ENCODE measurements at places on chromosomes 16 and 17.

DNA sequence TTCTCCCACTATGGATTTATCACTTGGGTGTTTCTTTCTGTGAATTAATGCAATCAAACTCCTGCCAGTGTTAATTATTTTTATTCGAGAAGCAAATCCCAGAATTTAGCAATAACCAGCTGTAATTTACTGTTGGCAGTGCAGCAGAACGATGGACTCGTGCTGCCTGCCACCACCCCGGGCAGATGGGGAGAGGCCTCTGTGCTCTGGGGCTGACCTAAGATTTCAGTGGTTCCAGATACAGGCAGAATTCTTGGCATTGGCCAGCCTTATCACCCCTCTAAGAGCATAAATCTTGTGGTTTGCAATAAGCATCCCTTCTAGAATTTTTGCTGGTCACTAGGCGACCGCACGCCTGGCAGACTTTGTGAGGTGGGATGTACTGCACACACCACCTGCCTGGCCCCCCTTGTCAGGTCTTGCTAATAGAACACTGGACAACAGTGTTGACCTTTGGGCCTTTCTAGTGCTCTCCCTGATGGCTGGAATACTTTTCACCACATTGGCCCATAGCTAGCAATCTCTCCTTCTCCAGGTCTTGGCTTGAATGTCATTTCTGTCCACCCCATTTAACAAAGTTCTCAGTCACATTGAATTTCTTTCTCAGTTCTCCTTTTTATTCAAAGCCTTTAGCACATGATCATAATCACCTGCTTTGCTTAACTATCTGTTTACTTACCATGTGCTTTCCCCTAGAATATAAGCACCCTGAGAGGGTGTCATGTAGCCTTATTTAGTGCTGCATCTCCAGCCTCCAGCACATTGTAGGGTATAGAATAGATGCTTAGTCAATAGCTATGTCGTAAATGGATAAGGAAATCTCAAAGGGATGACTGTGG, 122.1 kb upstream of the DYNLRB2 start:
- DNase-seq, result no peak

DNA sequence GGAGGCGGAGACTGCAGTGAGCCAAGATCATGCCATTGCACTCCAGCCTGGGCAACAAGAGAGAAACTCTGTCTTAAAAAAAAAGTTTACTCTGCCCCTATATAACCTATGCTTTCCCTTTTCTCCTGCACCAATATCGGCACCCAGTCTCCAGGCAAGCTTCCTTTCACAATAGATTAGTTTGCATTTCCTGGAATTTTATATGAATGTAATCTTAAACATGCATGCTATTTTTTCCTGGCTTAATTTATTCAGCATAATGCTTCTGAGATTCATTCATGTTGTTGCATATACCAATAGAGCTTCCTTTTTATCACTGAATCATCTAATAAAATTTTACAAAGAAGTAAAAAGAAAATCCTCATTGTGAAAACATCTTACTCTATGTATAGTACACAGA, 59.4 kb downstream of the USP32 start:
- DNase-seq, result no peak

DNA sequence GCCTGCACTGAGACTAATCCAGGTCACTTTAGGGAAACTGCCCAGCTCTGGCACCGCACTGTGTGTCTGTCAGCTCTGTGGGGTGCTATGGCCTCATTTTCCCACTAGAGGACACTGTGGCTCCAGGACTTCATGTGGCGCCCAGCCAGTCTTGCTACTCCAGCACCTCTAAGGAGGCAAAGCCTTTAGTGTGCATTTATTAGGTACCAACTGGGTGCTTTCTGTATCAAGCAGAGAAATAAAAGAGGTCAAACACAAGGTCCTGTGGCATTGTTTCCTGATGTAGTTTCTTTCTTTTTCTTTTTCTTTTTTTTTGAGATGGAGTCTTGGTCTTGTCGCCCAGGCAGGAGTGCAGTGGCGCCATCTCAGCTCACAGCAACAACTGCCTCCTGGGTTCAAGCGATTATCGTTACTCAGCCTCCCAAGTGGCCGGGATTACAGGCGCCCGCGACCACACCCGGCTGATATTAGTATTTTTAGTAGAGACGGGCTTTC, 12.5 kb upstream of the RHBDL3 start:
- DNase-seq, result peak; percentile 35

GRCh38 chr16:14013145-14013570, 58.0 kb upstream of the MRTFB start:
- DNase-seq, result no peak

- DNase-seq, result no peak
These were observed 43.0 kb upstream of the TANGO6 start for GRCh38 chr16:68800257-68800875.

DNA sequence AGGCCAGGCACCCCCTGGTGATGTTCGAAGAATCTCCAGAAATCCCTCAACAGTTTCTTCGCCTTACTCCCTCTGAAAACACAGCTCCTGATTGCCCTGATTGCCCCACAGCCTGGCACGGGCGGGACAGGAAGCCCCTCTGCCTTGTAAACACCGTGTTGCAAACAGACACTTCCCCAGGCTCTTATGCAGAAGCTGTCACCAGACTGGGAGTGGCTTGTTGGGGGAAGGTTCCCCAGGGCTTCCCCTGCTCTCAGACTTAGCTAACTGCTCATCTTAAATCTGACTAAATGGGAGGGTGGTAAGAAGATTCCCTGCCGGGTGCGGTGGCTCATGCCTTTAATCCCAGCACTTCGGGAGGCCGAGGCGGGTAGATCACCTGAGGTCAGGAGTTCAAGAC, 11.2 kb downstream of the PIK3R5 start:
- no peak for DNase-seq

DNA sequence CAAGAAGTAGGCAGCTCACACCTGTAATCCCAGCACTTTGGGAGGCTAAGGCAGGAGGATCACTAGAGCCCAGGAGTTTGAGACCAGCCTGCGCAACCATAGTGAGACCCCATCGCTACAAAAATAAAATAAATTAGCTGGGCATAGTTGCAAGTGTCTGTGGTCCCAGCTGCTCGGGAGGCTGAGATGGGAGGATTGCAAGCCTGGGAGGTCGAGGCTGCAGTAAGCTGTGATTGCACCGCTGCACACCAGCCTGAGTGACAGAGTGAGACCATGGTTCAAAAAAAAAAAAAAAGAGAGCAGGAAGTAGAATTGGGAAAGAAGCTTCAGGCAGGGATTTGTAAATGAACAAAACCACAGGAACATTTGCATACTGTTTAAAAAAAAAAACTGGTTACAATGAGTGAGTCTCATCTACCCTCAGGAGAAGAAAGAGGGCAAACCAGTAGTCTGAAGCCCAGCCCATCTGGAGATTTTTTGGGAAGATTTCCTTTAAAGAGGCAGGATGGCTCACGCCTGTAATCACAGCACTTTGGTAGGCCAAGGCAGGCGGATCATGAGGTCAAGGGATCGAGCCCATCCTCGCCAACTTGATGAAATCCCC, 7.9 kb downstream of the MPV17L start:
- DNase-seq, result no peak

- no peak for DNase-seq
These were observed at the start of gene CCDC92B for GRCh38 chr17:2749058-2749783. Gene CCDC92B (minus strand): TSS chr17:2749652. CDS start chr17:2735145, 14,507 bp downstream.

GRCh38 chr16:4358831-4359561, 7.9 kb upstream of the PAM16 start:
- DNase-seq, result no peak

DNA sequence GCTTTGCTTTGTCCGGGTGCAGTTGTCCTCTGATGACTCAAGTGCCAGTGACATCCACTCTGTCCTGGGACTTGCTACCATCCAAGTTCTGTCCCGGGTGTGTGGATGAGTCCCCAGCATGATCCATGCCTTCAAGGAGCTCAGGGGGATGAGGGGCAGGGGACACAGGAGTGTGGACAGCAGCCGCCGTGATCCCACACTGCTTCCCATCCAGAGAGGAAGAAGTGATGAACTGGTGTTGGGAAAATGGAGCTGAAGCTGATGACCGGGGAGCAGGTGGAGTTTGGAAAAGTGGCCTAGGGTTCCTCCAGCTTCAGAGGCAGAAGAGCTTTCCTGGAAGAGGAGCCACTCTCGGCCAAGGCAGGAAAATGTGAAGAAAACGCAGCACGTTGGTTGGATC, 249.6 kb upstream of the TNRC6C start:
- DNase-seq, result no peak

GRCh38 chr16:66189951-66190350, 176.5 kb upstream of the CDH5 start:
- DNase-seq, result no peak

GRCh38 chr17:75144816-75145512, 9.3 kb downstream of the JPT1 start:
- no peak for DNase-seq

- no peak for DNase-seq
These were observed 8.5 kb upstream of the ZC3H18 start for GRCh38 chr16:88561485-88562359.

- no peak for DNase-seq
These were observed 324.7 kb downstream of the SEC14L1 start for GRCh38 chr17:77465358-77466041.

All from cerebellar nuclear complex (tissue), 1 donor.